Chondrocyte (in vitro differentiated cells): ENCODE measurements at places on chromosomes 5 and 9. TPM values are rescaled to one million over a fixed set of nuclear protein-coding genes. Genes with fewer than 3 reads are reported as not detected.

UBLCP1 gene
- 31.7 to 35.5 TPM (median 33.2 TPM) in 3 replicates for total RNA-seq

DNA sequence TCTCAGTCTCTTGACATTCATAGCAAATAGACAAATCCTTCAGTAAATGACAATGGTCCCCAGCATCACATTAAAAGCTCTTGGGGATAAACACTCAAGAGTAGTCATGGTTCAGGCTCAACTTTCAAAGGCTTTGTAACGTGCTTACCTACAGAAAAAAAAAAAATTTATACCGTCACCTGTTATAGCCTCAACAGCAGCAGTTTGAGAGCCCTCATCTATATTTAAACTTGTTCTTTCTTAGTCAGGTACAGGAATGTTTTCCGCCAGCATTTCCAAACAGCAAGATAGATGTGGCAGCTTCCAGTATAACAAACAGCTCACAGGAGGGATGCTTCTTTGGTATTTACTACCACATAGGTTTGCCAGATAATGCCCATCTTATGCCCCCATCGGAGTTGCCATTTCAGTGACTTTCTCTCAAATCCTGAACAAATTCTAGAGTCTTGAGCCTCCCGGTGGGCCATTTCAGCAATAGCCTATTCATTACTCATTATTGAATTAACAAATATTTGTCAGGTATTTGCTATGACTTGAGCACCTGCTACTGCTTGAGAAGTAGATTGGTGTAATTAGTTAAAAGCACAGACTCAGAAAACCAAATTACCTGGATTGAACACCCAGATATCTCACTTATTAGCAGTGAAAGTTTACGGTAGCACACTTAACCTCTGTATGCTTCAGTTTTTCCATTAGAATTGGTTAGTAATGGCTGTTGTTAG, 470.0 kb downstream of the EBF1 start:
- peaks cover 1% of the 10 kb centered on the region for H3K36me3 ChIP-seq
- H3K27ac ChIP-seq, result no peak overlapping the region
- H3K4me3 ChIP-seq, result no peak overlapping the region
- H3K4me1 ChIP-seq, result no peaks in the 10 kb centered on the region
- no peak for DNase-seq

- H3K4me3 ChIP-seq, result no peak overlapping the region
- no peak overlapping the region for H3K27ac ChIP-seq
- no peaks in the 10 kb centered on the region for H3K36me3 ChIP-seq
Observed at GRCh38 chr9:74573640-74574191, 76.6 kb downstream of the RORB start.

RPL37 gene
- total RNA-seq, result 714 to 807 TPM (median 721 TPM) in 3 replicates

DNA sequence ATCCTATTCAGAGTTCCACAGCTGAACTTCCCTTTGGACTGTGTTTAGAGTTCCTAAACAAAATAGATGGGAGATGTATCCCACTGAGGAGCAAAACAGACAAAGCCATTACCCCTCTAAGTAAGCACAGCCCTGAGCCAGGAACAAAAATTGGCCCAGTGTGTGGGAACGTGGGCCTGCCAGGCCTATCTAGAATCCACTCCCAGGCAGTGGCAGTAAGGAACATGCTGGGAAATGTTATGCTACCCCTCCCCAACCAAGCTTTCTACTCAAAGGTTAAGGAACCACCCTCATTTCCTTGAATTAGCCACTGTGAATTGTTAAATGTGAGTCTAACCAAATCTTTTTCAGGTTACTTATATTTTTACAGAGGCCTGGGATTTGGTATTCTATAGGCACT, 405.1 kb upstream of the PTGER4 start:
- peaks cover 14% of the 10 kb centered on the region for H3K4me1 ChIP-seq
- no peak overlapping the region for H3K4me3 ChIP-seq
- no peak for DNase-seq
- H3K27me3 ChIP-seq, result peaks cover 4% of the 10 kb centered on the region
- H3K36me3 ChIP-seq, result no peaks in the 10 kb centered on the region

GLRA1 gene
- total RNA-seq, result not detected in 3 replicates

TRIM23 gene
- total RNA-seq, result 15.5 to 19.9 TPM (median 17.5 TPM) in 3 replicates

DNA sequence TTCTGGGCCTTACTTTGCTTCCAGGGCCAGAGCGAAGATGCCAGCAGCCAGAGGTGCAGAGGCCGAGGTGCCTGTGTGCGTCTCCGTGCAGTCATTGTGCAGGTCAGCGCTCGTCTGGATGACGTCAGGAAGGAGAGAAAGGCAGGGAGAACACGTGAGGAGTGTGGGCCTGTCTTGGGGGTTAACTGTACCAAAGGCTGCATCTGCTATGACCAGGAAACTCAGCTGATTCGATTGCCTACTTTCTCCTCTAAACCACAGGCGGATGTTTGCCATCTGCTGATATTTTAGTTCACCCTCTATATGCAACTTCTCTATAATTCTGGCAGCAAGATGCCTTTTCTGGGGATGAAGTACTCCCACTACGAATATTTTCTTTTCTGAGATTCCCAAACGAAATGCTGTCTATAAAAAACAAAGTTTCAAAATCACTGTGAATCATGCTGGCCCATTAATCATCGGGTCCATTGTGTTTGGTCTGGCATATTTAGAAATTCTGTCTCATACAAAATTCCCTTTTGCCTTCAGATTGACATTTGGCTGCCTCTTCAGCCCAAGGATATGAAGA, 24.8 kb downstream of the PCSK1 start:
- no peak for DNase-seq
- H3K27me3 ChIP-seq, result peaks cover 11% of the 10 kb centered on the region
- peaks cover 21% of the 10 kb centered on the region for H3K4me1 ChIP-seq
- no peak overlapping the region for H3K4me3 ChIP-seq
- peak overlapping the region; percentile 41 for H3K27ac ChIP-seq
